ENCODE measurements at places on chromosomes 3 and 15.

- peak; percentile 95 for DNase-seq
Measured at GRCh38 chr3:72821161-72821781, 27.0 kb downstream of the SHQ1 start.

DNA sequence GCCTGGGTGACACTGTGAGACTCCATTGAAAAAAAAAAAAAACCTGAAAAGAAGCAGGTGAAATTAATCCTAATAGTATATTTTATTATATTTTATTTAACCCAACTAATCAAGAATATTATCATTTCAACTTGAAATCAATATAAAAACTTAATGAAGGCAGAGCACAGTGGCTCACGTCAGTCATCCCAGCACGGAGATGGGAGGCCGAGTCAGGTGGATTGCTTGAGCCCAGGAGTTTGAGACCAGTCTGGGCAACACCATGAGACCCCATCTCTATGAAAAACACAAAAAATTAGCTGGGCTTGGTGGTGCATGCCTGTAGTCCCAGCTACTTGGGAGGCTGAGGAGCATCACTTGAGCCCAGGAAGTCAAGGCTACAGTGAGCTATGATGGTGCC lies 33.3 kb upstream of the SLC41A3 start:
- DNase-seq, result no peak

DNA sequence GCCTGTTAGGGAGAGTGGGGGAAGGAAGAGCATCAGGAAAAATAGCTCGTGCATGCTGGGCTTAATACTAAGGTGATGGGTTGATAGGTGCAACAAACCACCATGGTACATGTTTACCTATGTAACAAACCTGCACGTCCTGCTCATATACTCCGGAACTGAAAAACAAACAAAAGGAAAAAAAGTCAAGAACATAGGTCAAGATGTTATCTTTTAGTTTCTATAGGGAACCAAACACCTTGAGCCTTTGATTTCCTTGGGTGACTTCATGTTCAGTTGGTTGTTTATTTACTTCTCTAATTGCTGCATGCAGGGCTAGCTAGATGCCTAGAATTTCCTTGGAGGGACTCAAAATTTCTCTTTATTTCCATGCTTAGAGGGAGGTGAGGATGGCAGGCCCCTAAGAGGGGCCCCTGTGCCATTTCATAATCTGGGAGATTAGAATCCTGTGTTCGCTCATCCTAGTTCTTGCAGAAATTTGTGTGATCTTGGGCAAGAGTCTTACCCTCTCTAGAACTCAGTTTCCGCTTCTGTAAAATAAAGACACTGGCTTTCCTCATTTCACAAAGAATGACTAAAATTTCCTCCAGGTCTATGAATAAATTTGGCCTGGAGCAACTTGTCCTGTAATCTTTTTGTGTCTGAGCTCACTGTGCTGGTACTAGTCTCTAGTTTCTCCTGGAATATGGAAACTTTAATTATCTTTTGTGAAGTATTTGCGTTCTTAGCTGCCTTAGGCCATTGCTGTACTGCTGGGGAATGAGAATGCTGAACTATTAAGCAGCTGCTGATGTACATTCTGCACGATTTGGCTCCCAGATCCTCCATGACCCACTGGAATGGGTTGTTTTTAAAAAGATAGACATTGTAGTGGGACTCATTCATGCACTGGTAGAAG lies 457.5 kb downstream of the EDEM1 start:
- no peak for DNase-seq

- DNase-seq, result no peak
Measured at GRCh38 chr3:8619548-8619947, 25.1 kb downstream of the SSUH2 start.

- DNase-seq, result no peak
Measured at GRCh38 chr15:57503051-57503702, 88.5 kb upstream of the MYZAP start.

- DNase-seq, result no peak
Measured at GRCh38 chr3:140914384-140914945, 27.2 kb upstream of the SLC25A36 start.

DNA sequence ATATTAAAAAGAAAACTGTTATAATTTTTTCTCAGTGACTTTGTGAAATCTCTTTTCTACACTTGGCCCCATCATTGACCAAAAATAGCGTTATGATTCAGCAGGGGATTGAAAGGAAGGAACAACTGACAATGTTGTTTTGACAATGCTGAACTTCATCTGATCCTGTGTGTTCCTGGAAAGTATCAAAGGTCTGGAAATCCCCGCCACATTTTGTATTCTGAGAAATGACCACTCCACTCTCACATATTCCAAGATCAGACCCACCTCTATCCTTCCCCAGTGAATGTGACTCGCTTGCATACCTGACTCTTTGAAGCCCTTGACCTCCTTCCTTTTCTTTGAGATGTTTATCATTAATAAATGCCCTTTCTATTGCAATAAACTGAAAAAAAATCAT lies 9.7 kb upstream of the RIOX2 start:
- no peak for DNase-seq

GRCh38 chr15:62439543-62440016 lies 274.5 kb upstream of the C2CD4B start:
- no peak for DNase-seq

DNA sequence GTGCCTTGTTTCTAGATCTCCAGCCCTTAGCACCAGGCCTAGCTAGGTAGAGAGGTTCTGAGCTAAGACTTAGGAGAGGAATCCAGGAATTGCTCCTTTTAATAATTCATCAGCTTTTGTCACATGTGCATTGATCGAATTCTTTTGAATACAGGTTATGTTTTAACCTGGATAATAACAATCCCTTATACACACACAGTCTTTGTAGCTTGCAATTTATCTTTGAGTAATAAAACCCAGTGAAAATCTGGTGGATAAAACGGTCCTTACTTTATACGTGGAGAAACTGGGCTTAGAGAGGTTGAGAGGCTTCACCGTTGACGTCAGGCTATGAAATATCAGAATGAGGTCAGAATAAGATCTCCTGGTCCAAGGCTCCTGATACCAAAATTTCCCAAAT lies 7.2 kb upstream of the SCN10A start:
- DNase-seq, result no peak

GRCh38 chr3:12948371-12948770 lies 107.0 kb upstream of the RPL32 start:
- DNase-seq, result no peak

GRCh38 chr15:50190166-50190570 lies 8.2 kb downstream of the SLC27A2 start:
- no peak for DNase-seq

DNA sequence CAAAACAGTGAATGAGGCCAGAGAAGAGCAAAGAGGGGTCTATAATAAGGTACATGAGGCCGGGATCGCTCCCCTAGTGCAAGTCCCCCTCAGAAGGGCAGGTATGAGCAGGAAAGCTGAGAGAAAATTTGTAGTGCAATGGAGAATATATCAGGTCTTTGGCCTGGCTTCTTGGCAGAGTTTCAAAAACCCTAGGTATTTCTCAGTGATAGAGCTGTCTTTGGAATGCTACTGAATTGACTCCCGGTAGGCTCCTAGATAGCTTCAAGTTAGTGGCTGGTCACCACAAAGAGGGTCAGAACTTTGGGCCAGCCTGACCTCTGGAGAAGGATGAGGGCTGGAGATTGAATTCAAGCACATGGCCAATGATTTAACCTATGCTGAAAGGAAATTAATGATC lies 30.6 kb upstream of the OXTR start:
- DNase-seq, result no peak

DNA sequence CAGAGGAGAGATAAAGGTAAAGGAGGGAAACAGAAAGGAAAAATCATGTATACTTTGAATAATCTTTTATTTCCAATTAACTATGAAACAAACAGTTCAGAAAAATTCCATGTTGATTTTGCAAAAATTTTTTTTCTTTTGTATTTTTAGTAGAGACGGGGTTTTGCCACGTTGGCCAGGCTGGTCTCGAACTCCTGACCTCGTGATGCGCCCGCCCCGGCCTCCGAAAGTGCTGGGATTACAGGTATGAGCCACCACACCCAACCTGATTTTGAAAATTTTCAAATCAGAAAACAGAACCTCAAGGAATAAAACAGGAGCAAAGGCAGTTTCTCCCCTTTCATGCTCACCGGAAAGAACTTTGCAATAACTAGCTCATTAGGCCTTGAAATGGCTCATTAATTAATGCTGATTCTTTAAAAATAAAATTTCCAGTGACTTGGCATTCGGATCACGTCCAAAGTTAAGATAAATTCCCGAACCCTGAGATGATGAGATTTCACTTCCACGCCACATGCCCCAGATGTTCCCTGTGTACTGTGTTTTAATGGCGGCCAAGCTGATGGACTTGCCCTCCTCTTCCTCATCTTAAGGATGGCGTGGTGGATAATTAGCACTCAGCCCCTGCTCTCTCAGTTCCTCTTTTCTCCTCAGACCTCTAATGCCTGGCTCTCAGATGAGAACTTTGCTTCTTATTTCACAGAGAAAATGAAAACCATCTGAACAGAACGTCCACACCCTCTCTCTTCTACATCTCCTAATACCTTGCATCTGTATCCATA lies 10.8 kb downstream of the BCL2L10 start:
- no peak for DNase-seq

DNA sequence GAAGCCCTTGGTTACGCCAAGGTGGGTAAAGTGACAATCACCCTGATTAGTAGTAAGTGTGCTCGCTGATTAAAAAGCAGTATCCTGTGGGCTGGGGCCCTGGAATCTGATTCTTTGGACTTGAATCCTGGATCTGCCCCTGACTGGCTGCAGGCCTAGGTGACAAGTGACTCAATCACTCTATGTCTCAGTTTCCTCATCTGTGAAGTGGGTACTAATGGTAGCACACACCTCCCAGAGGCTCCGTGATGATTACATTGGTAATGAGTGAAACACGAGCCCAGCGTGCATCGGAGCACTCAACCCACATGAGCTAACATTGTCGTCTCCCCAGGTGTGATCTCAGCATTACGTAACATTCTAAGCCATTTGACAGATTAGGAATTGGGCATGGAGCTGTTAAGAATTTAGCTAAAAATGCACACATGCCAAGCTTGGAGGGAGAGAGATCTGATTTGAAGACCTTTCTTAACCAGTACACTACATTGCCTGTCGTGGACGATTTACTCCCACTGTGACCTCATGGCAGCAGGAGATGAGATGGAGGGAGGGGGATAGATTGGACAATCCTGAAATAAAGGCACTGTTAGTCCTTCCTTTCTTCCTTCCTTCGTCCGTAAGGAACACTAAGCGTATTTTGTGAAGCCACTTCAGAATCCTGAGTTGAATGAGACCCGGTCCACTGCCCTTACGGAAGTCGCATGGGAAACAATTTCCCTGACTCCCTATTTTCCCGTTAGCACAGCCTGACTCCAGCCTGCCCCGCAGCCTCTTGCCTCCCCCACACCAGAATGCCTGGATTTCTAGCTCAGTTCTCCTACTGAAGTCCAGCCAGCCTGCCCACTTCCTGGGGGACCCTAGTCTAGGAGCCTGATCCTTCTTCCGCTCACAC lies 32.1 kb downstream of the MGLL start:
- DNase-seq, result no peak

DNA sequence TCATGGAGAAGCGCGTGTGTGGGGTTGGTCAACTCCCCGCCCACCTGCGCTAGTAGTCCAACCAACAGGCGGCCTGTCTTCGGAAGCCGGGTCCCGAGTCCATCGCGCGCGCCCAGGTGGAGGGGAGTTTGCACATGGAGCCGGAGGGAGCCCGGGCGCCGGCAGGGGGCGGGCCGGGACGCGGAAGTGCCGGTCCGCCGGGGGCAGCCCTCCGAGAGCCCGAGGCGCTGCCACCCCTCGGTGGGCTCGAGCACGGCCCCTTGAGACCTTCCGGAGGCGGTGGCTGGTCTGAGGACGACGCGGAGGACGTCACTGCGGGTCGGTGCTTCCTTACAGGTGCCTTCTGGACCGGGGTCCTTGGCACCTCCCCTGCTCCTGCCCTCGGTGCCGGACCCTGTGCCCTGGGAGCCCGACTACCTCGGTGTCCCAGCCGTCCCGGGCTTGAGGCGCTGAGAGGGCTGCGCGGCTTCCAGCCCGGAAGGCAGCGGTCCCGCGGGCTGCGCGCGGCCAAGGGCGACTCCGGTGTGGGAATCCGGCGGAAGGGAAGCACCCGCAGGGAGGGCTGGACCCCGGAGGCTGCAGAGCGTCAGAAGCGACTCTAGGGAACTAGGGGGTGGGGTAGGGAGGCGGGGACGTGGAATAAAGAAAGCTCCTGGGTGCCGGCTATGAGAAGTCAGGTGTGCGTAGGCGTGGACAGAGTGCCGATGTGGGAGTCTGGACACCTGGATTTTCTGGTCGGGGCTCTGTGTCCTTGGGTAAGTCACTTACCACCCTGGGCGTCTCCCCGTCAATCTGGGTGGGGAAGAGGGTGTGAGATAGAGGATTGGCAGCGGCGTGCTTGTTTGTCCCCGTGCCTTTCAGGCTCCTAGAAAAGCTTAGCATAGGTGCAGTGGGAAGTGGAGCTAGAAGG lies 212.3 kb downstream of the FGF12 start:
- peak; percentile 9 for DNase-seq

DNA sequence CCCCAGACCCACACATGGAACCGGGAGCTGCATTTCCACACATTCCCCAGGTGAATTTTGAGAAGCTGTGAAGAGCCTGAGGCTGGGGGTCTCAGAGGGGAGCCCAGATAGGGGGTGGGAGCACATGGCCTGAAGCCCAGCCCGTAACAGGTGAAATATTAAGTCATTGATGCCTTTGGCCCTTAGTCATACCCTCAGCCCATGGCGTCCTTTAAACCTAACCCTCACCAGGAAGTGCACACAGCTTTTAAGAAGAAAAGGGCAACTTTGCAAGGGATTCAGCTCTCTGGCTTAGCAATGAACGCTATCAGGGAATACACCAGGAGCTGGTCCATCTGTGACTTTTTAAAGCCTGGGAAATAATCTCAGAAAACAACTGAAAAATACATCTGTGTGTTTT lies 40.6 kb downstream of the WNT7A start:
- no peak for DNase-seq

DNA sequence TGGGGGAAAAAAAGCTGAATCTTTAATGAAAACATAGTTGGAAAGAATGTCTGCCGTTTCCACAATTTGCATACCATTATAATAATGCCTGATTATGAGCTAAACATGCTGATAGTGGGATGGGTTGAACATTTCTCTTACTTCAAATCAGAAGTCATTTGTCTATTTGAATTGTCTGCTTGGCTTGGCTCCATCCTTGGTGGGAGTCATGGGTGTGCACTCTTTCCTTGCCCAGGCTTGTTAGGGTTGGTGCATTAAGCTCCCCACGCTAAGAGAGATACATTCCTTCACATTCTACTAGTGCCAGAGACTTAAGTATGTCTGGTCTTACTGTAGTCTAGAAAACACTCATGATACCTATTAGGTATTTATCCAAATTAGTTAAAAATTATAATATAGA lies 121.4 kb upstream of the RARB start:
- no peak for DNase-seq

GRCh38 chr3:31227131-31227562 lies 305.6 kb upstream of the STT3B start:
- no peak for DNase-seq

- DNase-seq, result no peak
Measured at GRCh38 chr3:40255532-40255931, 54.0 kb upstream of the EIF1B start.

GRCh38 chr3:51382947-51383578 lies 2.0 kb upstream of the MANF start:
- no peak for DNase-seq

DNA sequence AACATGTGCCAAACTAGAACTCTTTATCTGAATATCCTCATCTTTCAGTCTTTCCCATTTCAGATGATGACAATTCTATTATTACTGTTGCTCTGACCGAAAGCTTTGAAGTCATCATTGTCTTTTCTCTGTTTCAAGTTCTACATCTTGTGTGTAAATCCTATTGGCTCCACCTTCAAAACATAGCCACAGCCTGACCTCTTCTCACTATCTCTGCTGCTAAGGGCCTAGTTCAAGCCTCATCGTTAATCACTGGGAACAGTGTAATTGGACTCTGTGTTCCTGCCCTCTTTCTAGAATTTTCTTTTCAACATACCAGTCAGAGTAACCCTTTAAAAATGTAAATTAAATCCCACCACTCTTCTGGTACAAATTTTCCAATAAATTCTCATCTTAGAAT lies 105.1 kb downstream of the OXSM start:
- no peak for DNase-seq

All from large intestine (tissue), 12 donors.